ENCODE measurements at places on chromosomes 5 and 9. TPM values are rescaled to one million over a fixed set of nuclear protein-coding genes. Genes with fewer than 3 reads are reported as not detected.

GRCh38 chr9:108665521-108666239, 190.1 kb downstream of the ACTL7B start:
- no peak for DNase-seq

- no peak for DNase-seq
These were observed 614.5 kb downstream of the MAT2B start for GRCh38 chr5:164119806-164120447.

DNA sequence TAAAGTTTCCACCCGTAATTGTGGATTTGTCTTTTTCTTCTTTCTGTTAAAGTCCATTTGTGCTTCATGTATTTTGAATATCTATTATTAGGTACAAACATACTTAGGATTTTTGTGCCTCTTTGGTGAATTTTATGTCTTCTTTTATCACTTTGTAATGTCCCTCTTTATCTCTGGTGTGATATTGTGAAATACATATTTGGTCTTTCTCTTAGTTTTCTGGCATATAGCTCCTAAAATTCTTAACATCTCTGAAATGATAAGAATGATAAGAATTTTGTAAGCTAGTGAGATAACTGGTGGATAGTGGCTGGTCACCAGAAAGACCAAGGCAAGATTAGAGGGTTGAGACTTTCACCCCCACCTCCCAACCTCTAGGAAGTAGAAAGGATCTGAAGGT, 111.1 kb downstream of the KCTD16 start:
- DNase-seq = no peak

DNA sequence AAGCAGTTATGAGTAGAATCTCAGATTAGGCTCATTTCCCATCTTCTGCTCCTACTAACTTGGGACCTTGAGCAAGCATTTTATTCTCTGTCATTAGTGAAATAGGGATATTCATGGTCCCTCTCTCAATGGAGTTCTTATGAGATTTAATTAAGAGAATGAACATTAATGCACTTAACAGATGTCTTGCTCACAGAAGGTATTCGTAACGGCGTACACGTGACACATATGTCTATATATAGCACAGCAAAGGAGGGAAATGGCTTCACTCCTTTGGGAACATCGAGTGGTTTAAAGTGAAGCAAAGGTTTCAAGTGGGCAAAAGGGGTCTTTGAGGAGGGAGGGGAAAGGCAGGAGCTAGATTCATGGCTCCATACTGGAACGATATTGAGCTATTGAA, 24.6 kb downstream of the KDM4C start:
- DNase-seq = no peak

DNA sequence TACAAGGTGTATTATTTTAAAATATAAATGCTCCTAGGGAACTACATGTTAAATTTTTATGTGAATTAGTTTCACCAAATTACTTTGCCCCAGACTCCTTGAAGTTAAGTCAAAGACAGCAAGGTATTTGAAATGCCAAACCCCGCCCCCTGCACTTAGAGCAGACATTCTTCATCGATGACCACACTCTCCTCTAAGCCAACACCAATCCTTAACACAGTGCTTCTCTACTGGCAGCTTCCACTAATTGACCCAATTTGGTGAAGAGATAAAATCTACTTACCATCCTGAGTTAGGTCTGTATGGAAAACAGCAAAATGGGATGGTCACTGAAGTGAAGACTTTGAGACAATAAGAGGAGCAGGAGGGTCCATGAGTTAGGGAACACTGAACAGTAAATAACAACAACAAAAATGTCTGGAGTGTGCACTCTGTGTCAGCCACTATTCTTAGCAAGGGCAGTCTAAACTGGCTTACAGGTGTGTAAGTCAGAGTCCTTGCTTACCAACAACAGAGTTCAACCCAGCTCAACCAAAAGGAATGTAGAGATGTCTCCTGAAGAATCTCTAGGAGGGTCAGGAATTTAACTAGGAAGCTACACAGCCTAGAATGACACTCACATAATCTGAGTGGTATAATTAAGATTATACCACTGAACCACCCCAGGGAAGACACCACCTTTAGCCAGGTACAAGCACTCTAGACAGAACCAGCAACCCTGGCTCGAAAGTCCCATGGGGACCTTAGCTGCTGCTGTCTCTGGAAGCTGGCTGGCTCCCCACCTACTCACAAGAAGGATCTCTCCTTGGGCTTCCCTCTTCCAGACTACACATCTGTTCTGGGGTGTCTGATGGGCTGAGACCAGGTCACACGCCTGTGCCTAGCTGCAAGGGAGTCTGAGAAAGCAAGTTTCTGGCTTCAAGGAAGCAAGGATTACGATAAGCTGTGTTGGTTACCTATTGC, 8.8 kb upstream of the UBE2QL1 start:
- no peak for DNase-seq

- DNase-seq = no peak
These were observed 136.0 kb upstream of the NREP start for GRCh38 chr5:111892949-111893348.

- peak; percentile 77 for DNase-seq
These were observed 34.4 kb upstream of the SLC25A51 start for GRCh38 chr9:37938121-37938891.

EIF4EBP3 gene
- 16.8 TPM for total RNA-seq

UNC13B gene
- total RNA-seq = 12.9 TPM

PDLIM4 gene
- 13.4 TPM for total RNA-seq

IER5L gene
- total RNA-seq = 11.6 TPM

MORN5 gene
- total RNA-seq = not detected

Data from right atrium auricular region (tissue), 2 donors.